ENCODE measurements at places on chromosomes 7 and 10. TPM values are rescaled to one million over a fixed set of nuclear protein-coding genes. Genes with fewer than 3 reads are reported as not detected.

The ELOVL3 gene
- total RNA-seq = not detected

The SEC61A2 gene
- 6.7 TPM for total RNA-seq

The CAMK1D gene
- total RNA-seq = 25.6 TPM

The SMO gene
- 33.1 TPM for total RNA-seq

The ZFAND4 gene
- 14.3 TPM for total RNA-seq

The PRSS37 gene
- total RNA-seq = not detected

DNA sequence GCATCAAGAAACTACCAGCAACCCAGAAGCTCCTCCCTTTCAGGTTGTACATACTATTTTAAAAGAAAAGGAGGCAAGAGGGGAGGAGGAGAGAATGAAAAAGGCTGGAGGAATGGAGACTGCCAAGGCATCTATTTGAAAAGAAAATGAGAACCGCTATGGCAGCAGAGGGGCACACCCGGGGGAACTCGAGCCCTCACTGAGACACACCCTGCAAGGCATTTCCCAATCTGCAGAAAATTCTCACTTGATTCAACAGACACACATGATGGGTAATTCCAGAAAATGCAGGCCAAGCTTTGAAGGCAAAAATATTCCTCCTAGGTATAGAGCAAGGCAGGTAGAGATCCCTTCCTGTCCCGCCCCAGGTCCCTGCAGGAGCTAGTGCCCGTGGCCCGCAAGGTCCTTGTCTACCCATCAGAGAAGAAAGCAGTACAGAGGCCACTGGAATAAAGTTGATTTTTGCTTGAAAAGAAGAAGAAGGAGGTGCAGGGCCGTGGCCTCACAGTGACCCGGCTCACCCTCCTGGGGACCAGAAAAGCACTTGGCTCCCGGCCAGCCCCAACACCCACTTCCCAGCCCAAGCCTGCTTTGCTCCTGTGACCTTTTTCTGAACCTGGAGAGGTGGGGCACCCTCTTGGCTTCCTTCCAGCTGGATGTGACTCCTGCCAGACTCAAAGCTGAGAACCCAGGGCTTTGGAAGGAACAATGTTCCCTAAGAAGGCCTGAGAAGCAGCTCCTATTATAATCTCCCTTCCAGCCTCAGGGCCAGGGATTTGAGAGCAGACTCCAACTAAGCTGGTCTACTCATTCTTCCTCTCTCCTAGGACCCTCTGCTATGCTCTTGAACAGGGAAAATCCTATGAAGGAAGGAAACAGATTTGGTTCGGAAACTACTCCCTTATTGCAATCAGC is 6.2 kb upstream of the PIK3CG start:
- peak; percentile 61 for DNase-seq

DNA sequence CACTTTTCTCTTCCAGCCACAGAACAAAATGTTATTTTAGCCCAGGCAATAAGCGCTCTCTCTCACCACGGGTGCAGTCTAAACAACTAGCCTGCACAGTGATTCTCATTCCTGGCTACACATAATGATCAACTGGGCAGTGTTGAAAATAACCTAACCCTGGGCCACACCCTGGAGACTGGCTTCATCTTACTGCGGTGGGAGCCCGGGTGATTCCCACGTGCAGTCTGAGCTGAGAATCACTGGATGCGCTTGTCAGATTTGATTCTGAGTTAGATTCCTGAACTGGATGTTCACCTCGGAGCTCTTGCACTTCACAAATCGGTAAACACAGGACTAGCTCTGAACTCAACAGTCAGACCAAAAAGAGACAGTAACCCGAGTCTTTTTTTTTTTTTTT is 14.9 kb downstream of the ZC3HAV1 start:
- no peak for DNase-seq

DNA sequence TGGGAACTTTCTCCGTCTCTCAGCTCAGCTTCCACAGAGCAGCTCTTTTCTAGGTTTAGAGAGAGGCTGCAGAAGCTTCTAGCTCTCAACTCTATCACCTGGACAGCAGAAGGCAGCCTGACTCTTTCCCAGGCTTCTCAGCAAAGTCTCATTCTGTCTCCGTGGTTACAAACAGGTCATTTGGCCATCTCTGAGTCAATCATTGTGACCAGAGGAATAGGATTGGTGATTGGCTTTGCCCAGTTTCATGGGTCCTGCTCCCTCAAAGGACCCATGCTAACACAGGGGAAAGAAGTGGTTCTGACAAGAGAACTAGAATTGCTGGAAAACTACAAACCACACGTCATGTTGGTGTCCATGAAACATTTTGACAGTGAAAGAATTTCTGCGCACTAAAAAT is 43.6 kb downstream of the PRR15 start:
- no peak for DNase-seq

DNA sequence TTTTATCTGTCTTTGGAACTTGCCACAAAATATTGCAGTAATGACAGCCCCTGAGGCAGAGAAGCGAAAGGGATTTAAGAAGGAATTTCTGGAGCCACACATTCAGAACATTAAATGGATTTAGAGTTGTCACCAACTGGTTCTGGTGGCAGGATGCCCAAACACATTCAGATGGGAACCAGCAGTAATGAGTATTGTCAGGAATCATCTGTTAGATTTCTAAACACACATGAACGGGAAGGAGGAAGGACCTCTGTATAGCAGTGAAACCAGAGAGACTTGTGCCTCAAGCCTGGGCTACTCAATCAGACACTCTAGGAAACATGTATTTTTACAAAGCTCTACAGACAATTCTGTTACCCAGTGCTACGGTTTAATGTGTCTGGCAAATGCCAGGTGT is 103.8 kb upstream of the CCNY start:
- no peak for DNase-seq

DNA sequence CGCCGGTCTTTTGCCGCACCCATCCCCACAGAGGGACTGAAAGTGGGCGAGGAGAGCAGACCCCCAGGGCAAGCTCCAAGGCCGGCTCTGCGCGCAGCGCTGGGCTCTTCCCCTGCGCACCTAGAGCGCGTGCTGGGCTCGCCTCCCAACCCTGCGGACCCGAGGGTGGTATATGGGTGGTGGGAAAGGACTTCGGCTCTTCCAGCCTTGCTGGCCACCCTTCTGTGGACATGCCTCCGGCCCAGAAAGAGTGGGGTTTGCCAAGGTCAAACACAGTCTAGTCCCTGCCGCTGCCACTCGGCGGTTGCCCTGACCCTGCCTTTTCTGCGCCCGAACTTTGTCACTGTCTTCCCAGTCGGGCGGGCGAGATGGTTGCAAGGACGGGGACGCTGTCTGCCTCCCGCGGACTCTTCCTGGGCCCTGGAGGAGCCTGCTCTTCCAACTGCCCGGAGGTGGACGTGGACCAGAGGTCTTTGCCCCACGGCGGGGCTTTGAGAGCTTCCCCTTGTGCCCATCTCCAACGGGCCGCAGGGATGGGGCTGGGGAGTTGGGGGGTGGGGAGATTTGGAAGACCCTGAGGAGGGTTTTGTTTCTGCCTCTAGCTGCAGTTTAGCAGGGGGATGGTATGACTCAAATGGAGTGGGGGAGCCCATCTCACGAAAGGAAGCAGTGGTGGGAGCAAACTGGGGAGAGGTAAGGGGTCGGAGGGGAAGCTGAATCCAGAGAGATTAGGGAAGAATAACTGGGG is 1.5 kb downstream of the ADCY1 start:
- no peak for DNase-seq

DNA sequence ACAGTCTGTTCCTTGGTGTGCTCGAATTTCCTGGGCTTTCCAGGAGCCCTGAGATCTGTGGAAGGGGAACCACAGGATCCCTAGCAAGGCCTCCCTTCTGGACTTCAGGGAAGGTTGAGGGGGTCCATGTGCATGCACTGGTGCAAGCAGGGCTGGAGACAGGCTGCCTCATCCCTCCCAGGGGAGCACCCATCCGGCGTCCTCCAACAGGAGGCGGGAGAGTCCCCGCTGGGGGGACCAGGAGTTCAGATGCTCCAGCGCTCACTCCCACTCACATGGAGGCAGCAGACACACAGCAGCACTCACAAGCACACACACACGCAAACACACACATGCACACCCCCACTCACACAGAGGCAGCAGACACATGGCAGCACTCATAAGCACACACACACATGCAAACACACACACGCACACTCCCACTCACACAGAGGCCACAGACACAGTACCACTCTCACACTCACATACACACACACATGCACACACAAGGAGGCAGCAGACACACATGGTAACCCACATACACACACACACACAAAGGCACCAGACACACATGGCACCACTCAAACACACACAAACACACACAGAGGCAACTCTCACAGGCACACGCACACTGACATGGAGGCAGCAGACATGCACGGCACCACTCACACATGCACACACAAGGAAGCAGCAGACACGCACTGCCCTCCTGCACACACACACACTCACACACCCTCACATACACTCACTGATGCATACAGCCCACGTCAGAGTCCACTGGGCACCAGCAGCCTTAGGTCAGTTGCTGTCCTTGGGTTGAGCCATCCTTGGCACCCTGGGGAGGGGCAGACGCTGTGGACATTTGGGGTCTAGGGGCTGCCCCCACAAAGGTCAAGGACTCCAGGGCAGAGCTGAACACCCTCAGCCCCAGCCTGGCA is 247.0 kb upstream of the PPP2R2D start:
- DNase-seq = no peak

GRCh38 chr7:14495633-14496032 is 406.9 kb downstream of the DGKB start:
- no peak for DNase-seq

GRCh38 chr10:80988755-80989154 is 451.1 kb downstream of the SH2D4B start:
- no peak for DNase-seq

DNA sequence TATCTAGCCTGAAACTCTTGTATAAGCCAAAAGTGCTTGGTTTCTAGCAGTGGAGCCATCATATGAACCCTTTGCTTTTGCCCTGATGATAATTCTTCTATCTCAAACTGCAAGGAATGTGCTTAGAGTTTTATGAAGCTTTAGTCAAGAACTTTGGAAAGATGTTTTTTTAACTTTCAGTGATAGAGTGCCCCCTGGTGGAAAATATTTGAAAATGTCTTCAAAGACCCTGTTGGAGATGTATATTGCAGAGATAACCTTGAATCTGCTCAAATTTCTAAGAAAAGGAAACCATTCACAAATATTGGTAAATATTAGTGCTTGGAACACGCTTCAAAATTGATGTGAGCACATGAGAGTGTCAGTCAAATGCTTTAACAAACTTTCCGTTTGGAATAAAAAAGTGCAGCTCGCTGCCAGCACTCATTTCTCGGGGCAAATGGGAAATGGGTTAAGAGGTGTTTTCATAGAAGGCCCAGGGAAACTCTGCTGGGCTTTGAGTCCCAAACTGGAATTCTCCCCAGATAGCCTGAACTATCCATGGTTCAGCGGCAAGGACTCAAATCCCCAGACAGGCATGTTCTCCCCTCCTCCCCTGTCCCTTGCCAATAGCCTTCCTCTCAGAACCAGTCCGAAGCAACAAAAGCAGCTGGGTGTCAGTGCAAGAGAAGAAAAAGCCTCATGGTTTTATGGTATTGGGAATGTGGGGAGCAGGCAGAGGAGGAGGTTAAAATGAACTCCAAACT is 129.3 kb downstream of the MYOF start:
- DNase-seq = peak; percentile 24

DNA sequence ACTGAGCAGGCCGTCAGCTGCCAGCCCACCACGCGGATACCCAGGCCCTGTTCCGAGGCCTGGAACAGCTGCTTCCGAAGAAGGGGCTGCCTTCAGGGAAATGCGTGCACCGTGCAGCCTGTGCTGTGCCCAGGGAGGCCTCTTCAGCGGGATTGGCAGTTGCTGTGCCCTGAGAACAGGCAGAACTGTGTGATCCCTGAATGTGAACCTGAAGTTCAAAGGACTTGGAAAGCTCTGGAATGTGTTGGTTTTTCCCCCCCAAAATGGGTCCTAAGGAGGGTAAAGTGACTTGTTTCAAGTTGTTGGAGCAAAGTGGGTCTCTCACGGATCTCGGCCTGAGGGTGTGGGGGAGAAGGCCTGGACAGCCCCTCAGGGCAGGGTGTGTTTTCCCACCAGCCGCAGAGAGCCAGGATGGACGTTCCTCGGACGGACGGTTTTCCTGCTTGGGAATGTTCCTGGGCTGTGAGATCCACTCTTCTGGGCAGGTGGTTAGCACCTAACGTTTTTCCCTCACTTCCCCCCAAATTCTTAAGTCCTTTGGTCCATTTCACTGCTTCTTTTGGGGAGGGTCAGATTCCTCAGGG is 2.1 kb downstream of the SPRN start:
- no peak for DNase-seq

DNA sequence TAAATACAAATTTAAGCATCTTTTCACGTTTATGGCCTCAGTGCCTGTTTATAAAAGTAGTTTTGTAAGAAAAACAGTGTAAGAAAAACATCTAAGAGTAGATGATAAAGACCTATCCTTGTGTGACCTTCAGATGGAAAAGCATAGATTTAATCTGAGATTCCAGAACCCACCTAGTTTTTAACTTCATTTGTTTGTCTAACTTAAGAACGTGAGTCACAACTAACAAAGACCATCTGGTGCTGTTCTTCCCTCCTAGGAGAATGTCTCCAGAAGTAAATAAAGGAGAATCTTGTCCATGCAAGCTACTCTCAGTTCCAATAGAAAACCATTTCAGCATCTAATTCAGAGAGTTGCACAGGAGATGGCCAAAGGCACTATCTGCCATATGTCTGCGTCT is 265.4 kb upstream of the C7orf33 start:
- DNase-seq = no peak

DNA sequence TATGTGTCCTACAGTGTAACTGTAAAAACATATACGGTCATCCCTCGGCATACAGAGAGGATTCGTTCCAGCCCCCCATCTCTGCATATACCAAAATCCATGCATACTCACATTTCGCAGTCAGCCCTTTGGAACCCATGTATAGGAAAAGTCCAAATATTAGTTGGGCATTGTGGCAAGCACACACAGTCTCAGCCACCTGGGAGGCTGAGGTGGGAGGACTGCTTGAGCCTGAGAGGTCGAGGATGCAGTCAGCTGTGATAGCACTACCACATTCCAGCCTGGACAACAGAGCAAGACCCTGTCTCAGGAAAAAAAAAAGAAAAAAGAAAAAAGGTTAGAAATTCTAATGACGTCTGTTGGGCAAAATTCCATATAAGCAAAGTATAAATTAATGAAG is 29.1 kb downstream of the MDH2 start:
- DNase-seq = no peak

DNA sequence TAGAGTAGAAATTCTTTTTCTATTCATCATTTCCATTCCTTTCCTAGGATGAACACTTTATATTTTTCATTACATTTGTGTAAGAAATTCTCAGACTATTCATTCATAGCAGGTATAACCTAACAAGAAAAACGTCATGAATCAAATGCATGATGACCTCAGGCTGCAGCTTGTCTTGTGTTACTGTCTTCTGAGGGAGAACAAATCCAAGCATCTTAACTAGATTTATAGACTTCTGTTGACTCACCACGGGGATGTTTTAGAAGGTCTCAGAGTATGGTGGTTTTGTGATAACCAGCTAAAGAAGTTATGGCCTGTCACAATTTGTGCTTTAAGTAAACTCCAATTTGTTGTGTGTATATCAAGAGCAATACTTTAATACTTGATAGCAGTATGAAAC is 102.7 kb downstream of the ANKRD7 start:
- no peak for DNase-seq

- DNase-seq = no peak
Measured at GRCh38 chr7:69283421-69283820, 314.9 kb upstream of the AUTS2 start.

- no peak for DNase-seq
Measured at GRCh38 chr7:7870555-7870954, 98.0 kb upstream of the GLCCI1 start.
